SK-N-SH (cell line): ENCODE measurements at places on chromosomes 3 and 15.

DNA sequence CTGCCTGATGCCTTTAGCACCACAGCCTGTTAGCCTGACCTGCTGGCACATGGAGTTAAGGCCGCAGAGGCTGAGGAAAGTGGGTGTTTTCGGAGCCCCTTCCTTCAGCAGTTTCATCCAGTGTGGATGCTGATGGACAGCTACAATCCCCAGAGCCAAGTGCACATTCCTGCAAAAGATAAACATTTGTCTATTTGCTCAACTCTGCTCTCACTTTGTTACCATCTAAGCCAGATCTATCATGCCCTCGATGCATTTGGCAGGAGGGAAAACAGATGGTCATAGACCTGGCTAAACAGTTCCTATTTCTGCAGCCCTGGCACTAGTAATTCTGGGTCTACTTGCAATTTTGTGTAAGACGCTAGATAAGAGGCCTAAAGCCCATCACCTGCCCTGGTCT, 312.9 kb upstream of the RASGRP1 start:
- no peak for DNase-seq

DNA sequence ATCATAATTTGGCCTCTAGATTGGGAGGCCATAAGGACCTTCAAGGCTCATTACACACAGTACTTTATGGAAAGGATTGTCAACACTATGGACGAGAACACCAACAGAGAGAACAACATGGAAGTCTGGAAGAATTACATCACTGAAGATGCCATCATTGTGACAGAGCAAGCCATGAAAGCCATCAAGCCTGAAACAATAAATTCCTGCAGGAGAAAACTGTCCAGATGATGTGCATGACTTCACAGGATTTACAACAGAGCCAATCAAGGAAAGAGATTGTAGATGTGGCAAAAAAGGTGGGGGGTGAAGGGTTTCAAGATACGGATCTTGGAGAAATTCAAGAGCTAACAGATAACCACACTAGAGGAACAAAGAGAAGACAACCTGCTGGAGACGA, 15.9 kb downstream of the IL17RB start:
- no peak for DNase-seq

- DNase-seq = no peak
These were observed 720.2 kb downstream of the ROBO1 start for GRCh38 chr3:79047581-79047980.

DNA sequence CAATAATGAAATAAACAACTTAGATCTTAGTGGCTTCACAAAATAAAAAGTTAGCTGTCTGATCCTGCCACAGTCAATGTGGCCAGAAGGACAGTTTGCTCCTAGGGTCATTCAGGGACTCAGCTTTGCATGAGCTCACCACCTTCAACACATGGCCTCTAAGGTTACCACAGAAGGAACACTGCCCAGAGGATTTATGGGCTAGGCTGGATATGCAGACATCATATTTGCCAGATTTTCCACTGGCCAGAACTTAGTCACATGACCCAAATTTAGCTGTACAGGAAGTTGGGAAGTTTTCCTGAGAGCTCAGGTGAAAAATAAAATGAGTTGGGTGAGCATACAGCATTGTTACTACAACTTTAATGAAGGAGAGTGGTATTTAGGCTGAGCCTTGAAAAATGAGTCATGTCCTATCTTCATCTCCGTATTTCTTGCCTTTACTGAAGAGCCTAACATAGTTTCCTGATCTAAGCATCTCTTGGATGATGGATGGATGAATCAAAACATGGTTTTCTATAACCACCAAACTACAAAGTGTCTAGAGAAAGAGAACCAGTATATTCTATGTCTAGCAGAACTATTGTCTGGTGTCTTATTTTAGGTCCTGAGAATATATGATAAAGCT, 54.9 kb upstream of the TMEM108 start:
- DNase-seq = no peak

DNA sequence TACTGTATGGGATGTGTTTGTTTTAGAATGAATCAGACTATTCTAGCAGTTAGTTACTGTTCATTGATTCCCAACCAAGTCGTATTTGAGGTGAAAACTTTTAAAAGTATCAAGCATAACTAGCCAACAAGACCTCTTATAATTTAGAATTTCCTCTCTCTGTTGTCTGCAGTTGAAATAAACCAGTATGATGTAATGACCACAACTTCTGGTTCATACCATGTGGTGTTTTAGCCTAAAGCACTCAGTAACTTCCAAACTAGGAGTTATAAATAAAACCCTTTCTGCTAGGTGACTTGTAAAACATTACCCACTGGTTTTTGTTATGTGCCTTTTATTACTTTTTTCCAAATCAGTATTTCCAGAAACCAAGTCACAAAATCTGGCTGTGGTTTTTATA, 19.8 kb upstream of the P2RY12 start:
- DNase-seq = no peak

GRCh38 chr3:126129398-126129891, 45.5 kb upstream of the SLC41A3 start:
- peak; percentile 29 for DNase-seq

GRCh38 chr3:192307631-192308030, 419.7 kb downstream of the FGF12 start:
- DNase-seq = no peak

- DNase-seq = no peak
These were observed 25.0 kb downstream of the CCDC54 start for GRCh38 chr3:107402214-107402613.

DNA sequence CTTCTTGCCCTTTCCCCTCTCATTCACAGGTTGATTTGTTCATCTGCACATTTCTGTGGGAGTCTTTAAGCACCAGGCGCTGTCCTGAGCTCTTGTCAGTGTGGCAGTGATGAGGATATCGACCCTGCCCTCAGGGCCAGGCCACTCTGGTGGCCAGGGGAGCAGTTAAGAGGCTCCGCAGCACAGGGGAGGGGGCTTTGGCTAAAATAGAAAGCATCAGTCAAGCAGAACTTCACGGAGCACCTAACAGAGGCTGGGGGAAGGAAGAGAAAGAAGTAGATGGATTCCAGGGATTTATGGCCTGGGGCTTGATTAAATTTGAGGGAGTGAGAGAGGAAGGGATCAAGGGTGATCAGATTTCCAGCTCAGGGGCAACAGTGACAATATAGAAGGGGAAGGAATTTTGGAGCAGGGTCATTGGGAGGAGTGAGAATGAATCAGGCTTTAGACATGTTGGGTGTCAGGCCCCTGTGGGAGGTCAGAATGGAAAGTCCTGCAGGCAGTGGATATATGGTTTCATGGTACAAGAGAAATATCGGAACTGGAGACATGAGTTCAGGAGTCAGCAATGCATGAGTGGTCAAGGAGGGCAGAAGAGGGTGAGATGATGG, 73.0 kb upstream of the GLCE start:
- DNase-seq = no peak

DNA sequence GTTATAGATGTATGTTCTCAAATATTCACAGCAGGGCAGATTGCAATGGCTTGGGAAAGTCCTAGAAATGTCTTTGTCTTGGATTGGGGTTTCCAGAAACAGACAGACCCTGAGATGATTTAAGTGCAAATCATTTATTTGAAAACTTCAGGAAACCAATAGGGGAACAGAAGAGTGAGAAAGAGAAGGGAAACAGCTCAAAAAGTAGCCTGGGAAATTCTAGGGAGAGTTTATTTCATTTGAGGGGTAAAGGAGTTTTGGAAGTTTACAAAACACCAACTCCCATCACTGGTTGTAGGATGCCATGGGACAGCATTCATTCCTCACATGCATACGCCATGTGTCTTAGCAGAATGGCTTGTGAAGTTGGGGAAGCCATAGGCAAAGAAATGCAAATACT, 32.3 kb upstream of the PTX3 start:
- no peak for DNase-seq

GRCh38 chr3:195999896-196000295, 82.0 kb downstream of the TFRC start:
- DNase-seq = no peak

- DNase-seq = no peak
These were observed 27.3 kb upstream of the CCDC50 start for GRCh38 chr3:191301782-191302411.

DNA sequence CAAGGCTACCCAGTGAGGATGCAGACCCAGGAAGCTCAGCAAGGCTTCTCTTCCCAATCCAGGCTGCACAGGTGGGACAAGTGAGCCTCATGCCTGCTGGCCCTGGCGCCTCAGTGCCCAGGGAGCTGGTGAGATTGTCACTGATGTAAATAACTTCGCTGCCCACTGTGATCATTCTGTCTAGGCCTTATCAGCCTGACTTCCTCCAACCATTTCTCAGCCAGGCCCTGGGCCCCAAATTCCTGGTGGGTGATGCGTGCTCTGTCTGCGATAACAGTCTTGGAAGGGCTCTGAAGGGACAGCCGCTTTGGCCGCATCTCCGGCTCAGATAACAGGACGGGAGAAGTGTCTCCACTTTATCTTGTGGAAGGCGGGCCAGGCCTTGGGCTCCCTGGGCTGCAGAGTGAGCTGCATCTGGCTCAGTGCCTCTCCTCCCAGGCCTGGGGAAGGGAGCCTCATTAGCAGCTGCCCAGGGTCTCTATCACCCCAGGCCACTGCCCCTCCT, 2.2 kb upstream of the FBLN2 start:
- DNase-seq = peak; percentile 71

DNA sequence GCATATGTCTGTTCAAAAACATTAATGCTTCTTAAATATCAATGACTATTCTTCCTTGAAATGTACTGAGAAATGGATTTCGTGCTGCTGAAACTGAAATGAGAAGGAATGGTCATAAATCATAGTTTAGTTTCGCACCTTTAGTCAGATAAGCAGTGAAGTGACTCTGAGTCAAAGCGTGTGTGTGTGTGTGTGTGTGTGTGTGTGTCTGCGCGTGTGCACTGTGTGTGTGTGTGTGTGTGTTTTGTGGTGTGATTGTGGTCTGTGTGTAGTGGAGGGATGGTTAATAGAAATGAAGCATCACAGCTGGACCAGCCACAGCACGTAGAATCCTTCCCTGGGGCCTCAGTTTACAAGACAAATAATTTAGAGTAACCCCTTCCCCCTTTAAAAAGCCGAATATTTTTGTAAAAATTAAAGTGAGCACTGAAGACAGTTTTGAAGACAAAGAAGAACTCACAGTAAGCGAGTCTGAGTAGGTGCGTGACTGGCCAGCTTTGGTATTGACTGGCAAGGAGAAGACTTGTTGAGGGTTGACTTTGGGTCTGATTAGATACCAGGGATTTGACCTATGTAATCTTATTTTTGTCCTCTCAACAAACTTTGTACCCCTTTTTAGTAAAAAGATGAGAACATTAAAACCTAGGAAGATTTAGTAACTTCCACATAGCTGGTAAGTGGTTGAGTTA, 202.0 kb upstream of the IL12A start:
- DNase-seq = no peak

GRCh38 chr15:80199366-80199765, 46.6 kb downstream of the FAH start:
- no peak for DNase-seq

DNA sequence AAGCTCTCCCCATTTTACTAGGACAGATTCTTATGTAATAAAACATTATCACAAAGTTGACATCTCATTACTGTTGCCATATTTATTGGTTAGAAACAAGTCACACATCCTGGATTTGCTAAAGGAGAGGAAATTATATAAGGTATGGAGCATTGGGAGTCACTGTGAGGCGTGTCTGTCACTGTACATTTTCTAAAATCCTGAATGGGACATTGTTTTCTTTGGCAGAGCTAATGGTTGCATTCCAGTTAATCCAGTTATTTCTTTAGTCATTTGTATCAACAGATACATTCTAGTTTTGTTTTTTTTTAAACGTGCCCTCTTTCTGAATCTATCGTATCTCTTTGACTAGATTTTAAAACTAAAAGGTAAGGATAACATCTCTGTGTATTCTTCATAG, 70.2 kb upstream of the MITF start:
- DNase-seq = no peak

- DNase-seq = no peak
These were observed 168.2 kb downstream of the CBLB start for GRCh38 chr3:105700575-105700974.

DNA sequence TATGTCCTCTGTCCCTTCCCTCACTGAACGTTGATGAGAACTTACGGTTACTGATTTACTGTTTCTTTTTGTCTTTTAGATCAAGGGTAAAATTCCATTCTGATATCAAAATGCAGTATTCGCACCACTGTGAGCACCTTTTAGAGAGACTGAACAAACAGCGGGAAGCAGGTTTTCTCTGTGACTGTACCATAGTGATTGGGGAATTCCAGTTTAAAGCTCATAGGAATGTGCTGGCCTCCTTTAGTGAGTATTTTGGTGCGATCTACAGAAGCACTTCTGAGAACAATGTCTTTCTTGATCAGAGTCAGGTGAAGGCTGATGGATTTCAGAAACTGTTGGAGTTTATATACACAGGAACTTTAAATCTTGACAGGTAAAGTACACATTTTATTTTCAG, 990 bp downstream of the MYNN start:
- no peak for DNase-seq

GRCh38 chr3:192364316-192364715, 363.0 kb downstream of the FGF12 start:
- DNase-seq = no peak

GRCh38 chr15:99492716-99493115, 73.1 kb upstream of the MEF2A start:
- DNase-seq = no peak

- DNase-seq = no peak
These were observed 45.4 kb downstream of the BTD start for GRCh38 chr3:15646851-15647511.

- DNase-seq = no peak
These were observed 117.8 kb downstream of the CPNE4 start for GRCh38 chr3:131917006-131917405.

GRCh38 chr3:188620752-188621151, 466.8 kb downstream of the LPP start:
- no peak for DNase-seq

- DNase-seq = no peak
These were observed 268.0 kb downstream of the NR2F2 start for GRCh38 chr15:96598514-96598913.

GRCh38 chr15:94306700-94307650, 75.6 kb downstream of the MCTP2 start:
- DNase-seq = no peak

DNA sequence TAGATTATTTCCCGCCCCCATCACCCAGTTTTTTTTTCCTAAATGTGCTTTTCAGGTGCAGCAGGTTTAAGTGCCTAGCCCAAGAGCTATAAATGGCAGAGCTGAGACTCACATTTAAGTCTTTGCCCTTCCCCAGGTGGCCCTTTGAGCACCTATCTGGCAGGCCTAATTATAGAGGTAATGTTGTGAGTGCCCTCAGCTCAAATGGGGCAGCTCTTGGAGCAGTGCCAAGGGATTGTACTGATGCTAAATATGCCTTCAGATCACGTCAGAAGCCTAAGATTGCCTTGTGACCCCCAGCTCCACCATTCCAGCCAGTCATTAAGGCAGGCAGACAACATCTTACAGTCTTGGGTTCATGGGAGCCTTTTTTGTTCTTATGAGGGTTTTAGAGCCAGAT, 159.5 kb downstream of the RPLP1 start:
- no peak for DNase-seq

DNA sequence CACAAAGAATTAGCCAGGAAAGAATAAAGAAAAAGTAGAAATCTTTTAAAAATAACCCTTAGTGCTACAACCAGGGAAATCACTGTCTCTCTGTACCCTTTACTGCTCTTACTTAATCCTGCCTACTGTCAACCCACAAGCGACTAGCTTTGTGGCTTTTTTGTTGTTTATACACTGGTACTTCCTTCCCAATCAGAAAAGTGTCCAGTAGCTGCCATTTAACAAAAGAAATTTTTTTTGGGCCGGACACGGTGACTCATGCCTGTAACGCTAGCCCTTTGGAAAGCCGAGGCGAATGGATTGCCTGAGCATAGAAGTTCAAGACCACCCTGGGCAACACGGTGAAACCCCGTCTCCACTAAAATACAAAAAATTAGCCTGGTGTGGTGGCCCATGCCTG, 13.8 kb upstream of the FAM219B start:
- DNase-seq = no peak

GRCh38 chr15:84832448-84833040, 15.4 kb downstream of the ALPK3 start:
- DNase-seq = no peak
